ENCODE measurements at places on chromosomes 6 and 20.

- peaks cover 93% of the 10 kb centered on the region for H3K36me3 ChIP-seq
- H3K27me3 ChIP-seq, result no peaks in the 10 kb centered on the region
- peaks cover 47% of the 10 kb centered on the region for H3K4me1 ChIP-seq
- no peak for DNase-seq
Observed at GRCh38 chr20:19986419-19986818, 30.7 kb upstream of the NAA20 start.

GRCh38 chr6:138201836-138202235 lies 16.5 kb downstream of the PBOV1 start:
- H3K27ac ChIP-seq, result no peak overlapping the region
- no peak for DNase-seq
- H3K27me3 ChIP-seq, result no peaks in the 10 kb centered on the region
- no peaks in the 10 kb centered on the region for H3K36me3 ChIP-seq
- H3K4me3 ChIP-seq, result no peak overlapping the region

DNA sequence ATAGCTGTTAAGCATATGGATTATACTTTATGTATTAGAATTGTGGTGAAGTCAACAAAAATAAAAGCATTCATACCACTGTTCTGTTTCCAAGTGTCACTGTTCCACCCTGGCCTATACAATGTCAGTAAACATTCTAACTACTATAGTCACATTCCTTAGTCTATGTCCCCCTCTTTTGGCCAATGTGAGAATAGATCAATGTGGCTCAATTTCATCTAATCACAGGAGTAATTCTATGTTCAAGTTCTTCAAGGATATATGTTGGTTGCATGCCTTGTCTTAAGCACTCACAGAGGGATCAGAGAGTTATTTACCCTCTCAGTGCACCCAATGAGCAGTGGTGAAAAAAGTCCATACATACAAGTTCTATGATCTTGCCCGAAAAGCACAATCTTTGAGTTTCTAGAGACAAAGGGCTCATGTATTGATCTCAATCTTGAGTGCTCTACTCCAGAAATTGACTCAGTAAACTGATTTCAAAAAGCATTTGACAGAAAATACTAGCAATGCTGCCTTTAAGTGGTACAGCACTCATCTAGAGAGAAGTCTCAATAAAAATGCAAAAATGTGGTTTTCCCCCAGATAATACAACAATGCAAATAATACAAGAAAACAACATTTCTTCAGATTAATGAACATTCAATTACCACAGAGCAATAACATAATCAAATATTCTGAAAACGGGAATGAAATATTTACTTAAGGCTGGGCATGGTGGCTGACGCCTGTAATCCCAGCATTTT lies 16.5 kb downstream of the SMLR1 start:
- H3K27ac ChIP-seq, result no peak overlapping the region
- H3K36me3 ChIP-seq, result no peaks in the 10 kb centered on the region
- no peak for DNase-seq
- H3K27me3 ChIP-seq, result no peaks in the 10 kb centered on the region
- no peak overlapping the region for H3K4me3 ChIP-seq
- no peaks in the 10 kb centered on the region for H3K4me1 ChIP-seq

GRCh38 chr6:167058261-167058660 lies 59.1 kb downstream of the CEP43 start:
- no peak overlapping the region for H3K4me3 ChIP-seq
- no peaks in the 10 kb centered on the region for H3K36me3 ChIP-seq
- no peak overlapping the region for H3K27ac ChIP-seq
- H3K27me3 ChIP-seq, result no peaks in the 10 kb centered on the region
